ENCODE measurements at places on chromosomes 1 and 21.
A peak's percentile ranks its signal among the peaks of the same experiment; 100 is the strongest.

GRCh38 chr1:66384258-66384921 lies 149.6 kb upstream of the SGIP1 start:
- no peak for DNase-seq

DNA sequence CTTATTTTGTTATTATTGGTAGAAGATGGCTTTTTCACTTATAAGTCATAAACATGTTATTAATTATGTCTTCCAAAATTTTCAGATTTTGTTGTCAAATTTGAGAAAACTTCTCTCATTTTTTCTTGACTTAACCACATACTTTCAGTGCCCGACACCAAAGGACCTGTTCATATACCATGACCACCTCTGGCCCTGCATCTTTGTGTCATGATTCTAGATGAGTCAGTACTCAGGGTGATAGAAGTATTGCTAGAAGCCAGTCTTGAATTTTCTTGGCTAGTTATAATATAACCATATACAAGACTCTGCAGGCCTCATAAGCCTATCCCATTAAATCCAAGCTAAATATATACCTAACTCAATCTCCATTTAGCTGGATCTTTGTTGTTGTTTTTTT lies 35.4 kb upstream of the DPH5 start:
- DNase-seq, result no peak

GRCh38 chr1:226671277-226671676 lies 67.8 kb downstream of the ITPKB start:
- DNase-seq, result peak; percentile 98

- DNase-seq, result no peak
Measured at GRCh38 chr1:215476541-215476940, 90.6 kb upstream of the KCTD3 start.

- DNase-seq, result no peak
Measured at GRCh38 chr1:116989835-116990234, 11.7 kb upstream of the CD101 start.

Measured in DMS53 (cell line).